Jurkat, Clone E6-1 (cell line): ENCODE measurements at places on chromosomes 6 and 20.

GRCh38 chr20:8524101-8525016, 392.3 kb downstream of the PLCB1 start:
- no peak for DNase-seq

- no peak for DNase-seq
Measured at GRCh38 chr20:14716351-14716801, 379.0 kb upstream of the FLRT3 start.

DNA sequence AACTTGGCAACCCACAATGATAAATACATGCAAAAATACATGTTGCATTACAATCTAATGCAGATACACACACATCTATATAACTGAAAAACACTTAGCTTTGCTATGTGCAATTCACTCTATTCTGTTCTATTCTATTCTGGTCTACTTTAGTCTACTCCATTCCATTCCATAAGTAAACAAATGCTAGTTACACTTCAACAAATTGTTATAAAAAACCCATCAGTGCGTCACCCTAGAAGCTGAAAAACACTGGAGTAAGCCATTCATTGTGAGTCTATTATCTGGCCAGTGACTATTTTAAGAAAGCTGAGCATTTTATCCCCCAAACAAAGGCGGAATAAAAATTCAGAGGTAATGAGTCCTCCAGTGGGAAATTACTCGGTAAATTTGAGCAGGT, 315.7 kb upstream of the EPHA7 start:
- DNase-seq = no peak

DNA sequence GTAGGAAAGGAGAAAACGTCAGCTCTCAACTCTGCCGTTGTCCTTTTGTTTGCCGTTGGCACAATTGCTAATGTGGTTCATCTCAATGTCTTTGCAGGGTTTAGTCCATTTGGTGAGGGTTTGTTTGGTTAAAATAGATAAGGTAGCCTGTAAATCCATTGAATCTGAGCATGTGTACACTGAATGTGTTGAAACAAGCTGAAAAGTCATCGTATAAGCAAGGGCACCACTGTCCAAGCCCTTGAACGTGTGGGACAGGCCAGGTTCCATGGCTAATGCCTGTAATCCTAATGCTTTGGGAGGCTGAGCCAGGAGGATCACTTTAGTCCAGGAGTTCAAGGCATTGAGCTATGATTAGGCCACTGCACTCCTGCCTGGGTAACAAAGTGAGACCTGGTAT, 224.7 kb upstream of the PLCB4 start:
- no peak for DNase-seq

DNA sequence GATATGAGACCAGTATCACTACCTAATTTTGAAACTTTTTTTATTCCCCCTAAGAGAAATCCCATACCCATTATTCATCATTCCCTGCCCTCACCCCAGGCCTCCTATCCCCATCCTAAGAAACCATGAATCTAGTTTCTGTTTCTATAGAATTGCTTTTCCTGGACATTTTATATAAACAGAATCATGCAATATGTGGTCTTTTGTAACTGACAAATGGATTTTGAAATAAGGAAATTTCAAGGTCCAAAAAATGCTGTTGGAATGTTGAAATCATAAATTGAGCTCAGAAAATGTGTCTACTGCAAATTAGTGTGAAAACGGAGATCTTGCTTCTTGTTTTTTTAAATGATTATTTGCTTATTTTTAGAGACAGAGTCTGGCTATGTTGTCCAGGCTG, 25.1 kb downstream of the RNF217 start:
- no peak for DNase-seq

DNA sequence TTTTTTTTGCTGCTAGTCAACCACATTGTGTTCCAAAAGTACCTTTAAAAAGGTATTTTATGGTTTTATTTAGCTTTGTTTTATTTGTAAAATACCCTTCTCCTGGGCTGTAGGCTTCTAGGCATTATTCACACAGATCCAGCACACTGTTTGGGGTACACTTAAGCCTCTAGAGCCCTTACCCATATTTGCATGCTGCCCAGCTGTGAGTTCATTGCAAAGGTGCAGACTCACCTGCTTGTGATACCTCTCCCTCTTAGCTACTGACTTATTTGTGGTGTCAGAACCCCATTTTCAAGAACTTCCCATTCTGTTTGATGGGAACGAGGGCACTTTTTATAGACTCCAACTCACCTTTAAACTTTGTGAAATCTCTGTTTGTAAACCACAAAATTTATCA, 69.8 kb downstream of the RIN2 start:
- DNase-seq = no peak

DNA sequence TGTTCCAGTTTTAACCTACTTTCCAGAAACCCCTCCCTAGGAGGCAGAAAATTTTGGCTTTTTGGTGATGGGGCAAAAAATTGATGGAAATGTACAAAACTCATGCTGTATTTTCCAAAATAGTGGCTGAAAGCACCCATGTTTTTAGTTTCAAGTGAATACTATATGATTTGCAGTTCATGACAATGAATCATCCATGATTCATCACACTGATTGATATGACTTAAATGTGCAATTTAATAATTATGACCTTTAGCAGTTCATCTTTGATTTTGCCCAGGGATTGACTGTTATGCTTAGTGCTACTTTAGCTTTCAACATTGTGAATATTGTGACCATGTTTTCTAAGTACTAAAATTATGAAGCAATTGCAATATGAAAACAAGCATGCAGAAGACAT, 478.7 kb downstream of the HTR1B start:
- no peak for DNase-seq

GRCh38 chr6:1296079-1296478, 15.8 kb upstream of the FOXQ1 start:
- no peak for DNase-seq

DNA sequence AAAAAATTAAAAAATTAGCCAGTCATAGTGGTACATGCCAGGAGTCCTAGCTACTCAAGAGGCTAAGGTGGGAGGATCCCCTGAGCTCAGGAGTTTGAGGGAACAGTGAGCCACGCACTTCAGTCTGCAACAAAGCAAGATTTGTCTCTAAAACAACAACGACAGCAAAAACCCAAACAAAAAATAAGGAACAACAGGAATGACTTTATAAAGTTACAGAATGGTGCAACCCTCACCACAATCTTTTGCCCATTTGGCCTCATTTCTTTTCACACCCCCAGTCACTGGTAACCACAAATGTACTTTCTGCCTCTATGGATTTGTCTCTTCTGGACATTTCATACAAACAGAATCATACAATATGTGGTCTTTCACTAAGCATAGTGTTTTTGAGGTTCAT, 16.7 kb upstream of the ZFAND3 start:
- DNase-seq = no peak

DNA sequence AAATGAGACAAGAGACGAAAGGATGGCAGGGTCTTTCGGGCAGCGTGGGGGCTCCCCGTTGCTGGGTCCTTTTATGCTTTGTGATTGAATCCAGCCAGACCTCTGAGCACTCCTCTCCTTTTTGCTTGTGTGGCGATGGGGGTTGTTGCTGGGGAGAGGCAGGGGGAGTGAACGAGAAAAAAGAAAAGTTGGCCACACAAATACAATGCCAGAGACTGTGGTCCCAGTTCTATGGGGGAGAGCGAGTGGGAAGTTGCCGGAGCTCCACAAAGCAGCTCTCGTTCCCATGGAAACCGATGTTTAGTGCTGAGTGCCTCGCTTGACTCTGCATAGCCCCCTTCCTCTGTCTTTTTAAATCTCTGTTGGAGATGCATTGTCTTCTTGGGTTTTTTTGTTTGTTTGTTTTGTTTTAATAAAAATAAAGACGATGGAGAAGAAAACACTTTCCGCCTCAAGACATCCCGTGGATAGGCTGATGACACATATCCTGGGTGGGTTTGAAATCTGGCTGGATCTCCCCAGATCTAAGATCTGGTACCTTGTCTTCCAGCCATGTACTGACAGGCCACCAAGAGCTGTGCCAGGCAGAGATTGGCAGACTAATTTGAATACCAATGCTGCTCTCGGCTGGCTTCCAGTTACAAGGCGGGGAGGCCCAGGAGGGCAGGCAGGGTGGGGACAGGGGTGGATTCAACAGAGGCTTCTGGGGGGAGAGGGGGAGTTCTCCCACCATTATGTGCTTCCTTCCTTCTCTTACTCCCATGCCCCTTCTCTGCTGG, 529.3 kb downstream of the QKI start:
- no peak for DNase-seq

DNA sequence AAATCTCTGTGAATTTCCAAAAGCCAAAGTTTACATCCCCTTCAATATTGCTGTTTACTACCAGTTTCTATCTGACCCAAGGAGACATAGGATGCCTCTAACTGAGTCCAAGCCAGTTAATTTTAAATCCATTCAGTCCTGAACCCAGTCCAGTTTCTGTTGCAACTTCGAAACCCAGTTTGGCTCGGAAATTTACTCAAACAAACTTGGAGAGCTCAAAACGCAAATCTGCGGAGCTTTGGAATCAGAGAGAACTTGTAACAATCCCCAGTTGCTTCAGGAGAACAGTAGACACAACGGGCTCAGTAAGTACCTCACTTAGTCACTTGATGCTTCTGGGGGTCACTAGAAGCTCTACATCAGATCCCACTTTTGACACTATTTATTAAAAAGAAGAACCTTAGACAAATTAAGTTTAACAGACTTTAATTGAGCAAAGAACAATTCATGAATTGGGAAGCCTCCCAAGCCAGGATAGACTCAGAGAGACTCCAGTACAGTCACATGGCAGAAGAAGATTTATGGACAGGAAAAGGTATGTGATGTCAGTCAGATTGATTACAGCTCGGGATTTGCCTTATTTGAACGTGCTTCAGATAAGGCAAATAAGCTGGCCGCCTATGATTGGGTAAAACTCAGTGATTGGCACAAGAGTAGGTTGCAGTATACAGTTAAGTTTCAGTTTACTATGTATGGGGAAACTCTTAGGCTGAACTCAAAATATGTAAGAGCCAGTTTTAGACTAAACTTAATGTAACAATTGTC, 118.0 kb downstream of the RFPL4B start:
- no peak for DNase-seq

DNA sequence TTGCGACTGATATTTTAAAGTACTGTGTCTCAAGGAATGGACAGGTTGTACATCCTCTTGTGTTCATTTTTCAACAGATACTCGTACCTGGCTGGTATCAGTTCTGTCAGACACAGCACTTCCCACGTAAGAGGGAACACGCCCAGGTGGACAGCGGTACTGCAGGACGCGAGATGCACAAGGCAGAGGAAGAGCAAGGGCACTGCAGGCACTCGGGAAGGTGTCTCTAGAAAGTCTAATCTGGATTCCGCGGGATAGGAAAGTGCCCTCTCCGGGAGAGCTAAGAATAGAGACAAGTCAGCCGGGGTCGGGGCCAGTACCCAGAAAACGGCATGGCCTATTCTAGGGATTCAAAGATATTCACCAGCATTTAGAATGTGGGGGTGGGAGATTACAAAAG, 94.2 kb upstream of the MBOAT1 start:
- DNase-seq = no peak

DNA sequence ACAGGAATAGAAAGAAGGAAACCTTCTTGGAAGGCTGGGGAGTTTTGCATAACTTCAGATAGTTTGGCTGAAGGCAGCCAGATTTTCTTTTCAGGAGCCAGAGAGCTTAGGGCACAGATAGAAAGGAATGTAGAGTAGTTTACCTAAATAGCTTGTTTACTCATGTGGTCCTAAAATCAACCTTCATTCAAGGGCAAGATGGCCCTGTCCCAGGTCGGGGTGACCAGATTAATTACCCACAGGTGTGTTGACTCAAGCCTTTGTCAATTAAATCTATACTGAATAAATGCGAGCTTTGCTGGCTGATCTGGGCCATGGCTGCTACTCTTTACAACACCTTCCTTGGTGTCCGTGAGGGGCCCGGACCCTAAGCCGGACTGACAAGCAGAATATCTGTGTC, 792.0 kb upstream of the MAN1A1 start:
- no peak for DNase-seq

DNA sequence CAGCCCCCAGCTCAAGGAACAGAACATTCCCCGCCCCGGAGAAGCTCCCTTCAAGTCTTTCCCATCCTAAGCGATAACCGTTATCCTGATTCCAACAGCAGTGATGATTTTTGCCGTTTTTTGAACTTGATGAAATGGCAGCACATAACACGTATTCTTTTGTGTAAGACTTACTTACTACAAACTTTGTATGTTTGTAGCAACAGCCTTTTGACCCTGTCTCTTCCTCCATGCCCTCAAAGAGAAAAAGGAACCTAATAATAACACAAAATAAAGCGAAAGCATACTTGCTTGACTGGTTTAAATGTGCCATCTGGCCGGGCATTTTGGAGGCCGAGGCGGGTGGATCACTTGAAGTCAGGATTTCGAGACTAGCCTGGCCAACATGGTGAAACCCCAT, 26.4 kb upstream of the SLC9A8 start:
- no peak for DNase-seq

- no peak for DNase-seq
Measured at GRCh38 chr6:44401138-44401537, 13.6 kb downstream of the CDC5L start.

DNA sequence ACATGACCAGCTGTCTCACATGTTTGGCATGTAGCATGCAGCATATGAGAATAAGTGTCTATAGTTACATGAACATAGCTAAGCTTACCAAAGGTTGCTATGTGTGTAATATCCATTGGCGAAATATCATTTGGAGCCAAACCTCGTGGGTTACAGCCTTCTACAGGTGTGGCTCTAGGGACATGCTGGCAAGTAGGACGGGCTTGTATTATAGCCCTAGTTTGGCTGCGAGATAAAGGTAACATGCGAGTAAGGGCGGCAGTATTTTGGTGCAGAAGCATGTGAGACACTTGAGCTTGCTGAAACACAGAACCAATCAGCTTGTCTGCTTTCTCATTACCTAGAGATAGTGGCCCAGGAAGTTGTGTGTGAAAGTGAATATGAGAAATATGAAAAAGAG, 6.5 kb upstream of the ABHD12 start:
- DNase-seq = no peak

DNA sequence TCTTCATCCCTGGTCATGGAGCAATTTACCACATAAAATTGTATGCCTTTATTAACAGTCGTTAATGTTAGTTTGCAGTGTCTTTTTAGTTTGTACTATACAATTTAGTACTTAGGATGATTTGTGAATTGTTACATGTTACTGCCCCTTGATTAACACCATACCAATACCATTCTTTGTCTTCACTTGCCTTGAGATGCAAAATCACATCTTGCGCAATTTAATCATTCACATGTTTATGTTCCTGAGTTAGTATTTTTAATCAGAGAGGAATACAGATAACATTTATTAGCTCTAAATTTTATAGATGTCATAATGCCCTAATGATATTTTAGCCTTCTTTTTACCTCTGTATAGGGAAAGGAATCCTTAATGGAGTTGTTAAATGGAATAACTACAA, 114.1 kb downstream of the SCAF8 start:
- DNase-seq = no peak

- DNase-seq = no peak
Measured at GRCh38 chr6:42137194-42137753, 5.1 kb downstream of the C6orf132 start.
